Fibroblast of skin of left biceps (primary cell): ENCODE measurements at places on chromosomes 6 and 20.

DNA sequence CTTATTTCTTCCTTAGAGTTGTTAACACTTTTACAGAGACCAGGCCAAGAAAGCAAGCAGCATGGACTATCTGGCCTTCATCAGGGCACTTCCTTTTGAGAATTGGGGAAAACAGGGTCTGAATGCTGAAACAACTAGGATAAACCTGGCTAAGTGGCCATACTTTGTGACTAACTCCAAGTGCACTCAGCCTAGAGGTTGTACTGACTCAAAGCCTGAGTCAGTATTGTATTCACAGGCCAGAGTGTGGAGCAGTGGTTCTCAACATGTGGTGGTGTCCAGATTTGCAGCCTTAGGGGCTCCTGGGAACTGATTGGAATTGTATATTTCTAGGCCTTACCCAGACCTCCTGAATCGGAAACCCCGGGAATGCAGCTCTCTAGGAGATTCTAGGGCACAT, 20.1 kb downstream of the SEC23B start:
- DNase-seq = no peak

DNA sequence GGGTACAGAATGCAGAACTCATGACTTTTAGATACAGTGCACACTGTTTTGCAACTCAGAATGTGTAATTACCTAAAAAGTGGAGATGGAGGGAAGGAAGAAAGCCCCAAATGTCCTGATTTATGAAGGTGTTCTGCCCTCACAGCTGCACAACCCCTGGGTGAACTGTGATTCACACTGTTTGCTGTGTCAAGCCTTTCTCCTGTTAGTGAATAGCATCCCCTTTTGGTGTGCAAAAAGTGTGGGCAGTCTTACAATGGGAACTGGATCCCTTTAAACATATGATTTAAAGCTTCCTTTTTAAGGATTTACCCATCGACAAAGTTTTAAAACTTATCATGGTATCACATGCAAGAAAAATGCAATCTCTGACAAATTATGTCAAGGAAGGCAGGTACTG, 633.4 kb upstream of the EPHA7 start:
- DNase-seq = no peak

GRCh38 chr6:6592826-6593475, 4.4 kb downstream of the LY86 start:
- DNase-seq = no peak

DNA sequence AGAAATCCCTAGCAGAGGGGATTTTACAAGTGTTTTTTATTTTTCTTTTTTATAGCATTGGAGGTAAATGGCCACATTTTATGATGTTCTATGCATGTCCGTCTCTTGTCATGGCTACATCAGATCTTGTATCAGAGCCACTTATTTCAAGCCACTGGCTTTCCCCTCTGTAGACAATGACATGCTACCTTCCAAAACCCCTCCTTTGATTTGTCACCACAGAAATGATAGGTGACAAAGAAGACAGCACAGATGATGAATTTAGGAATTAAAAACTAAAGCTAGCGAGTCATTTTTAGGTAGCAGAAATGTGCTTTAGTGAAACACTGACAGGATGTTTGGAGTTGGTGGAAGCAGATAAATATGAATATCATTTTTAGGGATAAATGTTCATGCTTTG, 20.8 kb downstream of the PLCB1 start:
- DNase-seq = no peak

GRCh38 chr6:76697585-76697984, 625.1 kb upstream of the IMPG1 start:
- no peak for DNase-seq

DNA sequence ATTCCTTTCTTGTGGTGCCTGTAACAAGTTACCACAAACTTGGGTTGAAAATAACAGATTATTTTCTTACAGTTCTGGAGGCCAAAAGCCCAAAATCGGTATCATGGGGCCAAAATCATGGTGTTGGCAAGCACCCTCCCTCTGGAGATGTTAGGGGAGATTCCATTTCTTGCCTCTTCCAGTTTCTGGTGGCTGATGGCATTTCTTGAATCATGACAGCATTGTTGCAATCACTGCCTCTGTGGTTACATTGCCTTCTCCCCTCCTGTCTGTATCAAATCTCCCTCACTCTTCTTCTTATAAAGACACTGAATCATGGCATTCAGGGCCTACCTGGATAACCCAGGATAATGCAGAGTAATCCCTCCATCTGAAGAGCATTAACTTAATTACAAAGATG, 17.9 kb upstream of the TENT5A start:
- no peak for DNase-seq

- DNase-seq = no peak
These were observed 79.7 kb downstream of the JARID2 start for GRCh38 chr6:15325540-15325955.

DNA sequence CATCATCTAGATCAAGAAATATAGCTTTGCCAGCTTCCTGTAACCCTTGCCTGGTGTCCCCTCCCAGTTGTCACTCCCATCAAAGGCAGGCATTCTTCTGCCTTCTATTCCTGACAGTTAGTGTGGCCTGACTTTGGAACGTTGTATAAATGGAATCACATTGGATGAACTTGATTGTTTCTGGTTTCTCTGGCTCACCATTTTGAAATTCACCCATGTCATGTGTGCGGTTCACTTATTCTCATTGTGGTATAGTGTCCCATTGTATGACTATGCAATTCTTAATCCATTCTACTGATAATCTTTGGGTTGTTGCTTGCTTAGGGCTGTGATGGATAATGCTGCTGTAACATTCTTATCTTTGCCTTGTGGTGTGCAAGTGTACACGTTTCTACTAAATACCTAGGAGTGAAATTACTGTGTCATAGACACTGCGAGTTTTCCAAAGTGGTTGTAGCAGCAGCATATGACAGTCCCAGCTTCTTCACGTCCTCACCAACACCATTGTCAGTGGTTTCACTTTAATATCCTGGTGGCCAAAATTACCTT, 73.2 kb downstream of the VEGFA start:
- no peak for DNase-seq

- no peak for DNase-seq
These were observed 188.8 kb downstream of the BACH2 start for GRCh38 chr6:90107771-90108282.

GRCh38 chr6:166167258-166167731, 356 bp downstream of the TBXT start:
- DNase-seq = no peak

DNA sequence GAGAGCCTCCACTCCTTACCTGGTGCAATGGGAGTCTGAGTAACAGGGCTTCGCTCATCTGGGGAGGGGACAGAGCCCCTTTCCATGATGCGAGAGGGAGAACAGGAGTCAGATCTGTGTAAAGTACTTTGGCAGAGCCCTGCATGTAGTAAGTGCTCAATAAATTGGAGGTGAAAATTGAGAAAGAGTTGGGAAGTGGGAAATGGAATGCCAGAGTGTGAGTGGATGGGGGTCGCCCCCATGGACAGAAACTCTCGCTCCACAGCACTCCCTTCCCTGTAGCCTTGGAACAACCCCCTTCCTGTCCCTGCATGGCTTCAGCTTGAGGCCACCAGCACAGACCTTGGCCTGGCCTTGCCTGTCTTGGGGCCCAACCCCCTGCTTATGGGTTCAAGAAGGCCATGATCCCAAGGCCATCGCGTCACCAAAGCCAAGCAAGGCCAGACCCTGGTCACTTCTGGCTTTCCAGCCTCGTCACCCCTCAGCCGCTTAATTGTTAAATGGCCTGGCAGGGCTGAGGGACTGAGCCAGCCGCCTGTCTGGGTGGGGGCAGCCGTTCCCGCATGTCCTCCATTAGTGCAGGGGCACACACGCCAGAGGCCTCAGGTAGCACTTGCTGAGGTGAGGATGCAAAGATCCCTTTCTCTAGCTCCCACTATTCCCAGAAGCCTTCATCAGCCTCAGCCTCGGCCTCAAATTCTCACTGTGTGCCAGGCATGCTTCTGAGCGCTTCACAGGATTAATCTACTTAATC, 93.7 kb upstream of the PTPN1 start:
- no peak for DNase-seq

- no peak for DNase-seq
These were observed 1.2 kb downstream of the CDH4 start for GRCh38 chr20:61253264-61253639.

DNA sequence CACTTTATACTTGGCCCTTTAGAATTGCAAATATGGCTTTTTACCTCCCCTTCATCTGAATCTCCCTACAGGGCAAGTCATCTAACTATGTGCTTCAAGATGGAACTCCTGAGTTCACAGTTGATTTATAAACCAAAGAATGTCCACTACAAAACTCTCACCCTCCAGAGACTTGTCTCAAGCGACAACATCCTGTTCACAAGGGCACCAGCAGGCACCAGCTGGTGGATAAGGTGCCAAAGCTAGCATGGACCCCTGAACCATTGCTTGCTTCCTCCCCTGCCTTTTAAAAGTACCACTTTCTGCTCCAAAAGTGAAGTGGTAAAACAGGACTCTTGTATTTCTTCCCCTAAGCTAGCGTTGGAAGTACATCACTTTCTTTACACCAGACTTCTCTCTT, 154.5 kb downstream of the LPA start:
- DNase-seq = no peak

GRCh38 chr6:79617518-79617941, 13.6 kb upstream of the SH3BGRL2 start:
- no peak for DNase-seq

DNA sequence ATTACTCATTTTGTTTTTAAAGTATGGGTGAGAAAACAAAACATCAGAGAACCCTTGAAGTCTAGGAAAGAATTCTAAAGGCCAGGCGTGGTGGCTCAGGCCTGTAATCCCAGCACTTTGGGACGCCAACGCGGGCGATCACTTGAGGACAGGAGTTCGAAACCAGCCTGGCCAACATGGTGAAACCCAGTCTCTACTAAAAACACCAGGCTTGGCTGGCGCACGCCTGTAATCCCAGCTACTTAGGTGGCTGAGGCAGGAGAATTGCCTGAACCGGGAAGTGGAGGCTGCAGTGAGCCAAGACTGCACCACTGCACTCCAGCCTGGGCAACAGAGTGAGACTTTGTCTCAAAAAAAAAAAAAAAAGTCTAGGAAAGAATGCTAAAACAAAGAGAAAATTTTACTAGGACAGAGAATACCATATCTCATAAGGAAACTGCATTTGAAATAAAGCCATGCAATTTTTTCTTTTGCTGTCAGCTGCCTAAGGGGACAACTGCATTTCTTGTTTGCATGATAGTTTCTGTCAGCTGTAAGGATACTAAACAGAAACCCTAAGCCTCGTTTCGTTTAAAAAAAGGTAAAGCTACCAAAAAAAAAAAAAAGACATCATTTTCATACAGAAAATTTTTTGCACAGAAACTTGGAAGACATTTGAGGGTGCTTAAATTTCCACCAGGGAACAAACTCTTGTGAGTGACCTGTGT, 32.1 kb downstream of the SMLR1 start:
- DNase-seq = no peak

DNA sequence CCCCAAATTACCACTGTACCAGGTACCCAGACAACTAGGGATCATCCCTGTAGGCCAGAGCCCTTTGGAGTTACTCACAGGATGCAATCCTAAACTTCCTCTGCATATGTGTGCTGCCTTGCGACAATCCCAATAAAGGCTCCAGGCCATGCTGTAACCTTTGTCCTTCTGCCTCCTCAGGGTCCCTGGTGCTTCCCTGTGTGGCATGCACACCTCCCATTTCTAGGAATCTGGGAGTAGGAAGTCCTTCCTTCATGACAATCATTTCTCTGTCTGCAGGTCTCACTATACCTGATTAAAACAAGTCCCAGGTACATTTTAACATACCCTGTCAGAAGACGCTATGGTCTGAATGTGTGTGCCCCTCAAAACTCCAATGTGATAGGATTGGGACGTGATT, 37.0 kb upstream of the MCUR1 start:
- DNase-seq = no peak

- no peak for DNase-seq
These were observed 509.7 kb upstream of the SULF2 start for GRCh38 chr20:48294942-48295341.

- DNase-seq = no peak
These were observed 190.6 kb upstream of the SASH1 start for GRCh38 chr6:148151896-148152643.

- no peak for DNase-seq
These were observed 56.0 kb downstream of the GCNT2 start for GRCh38 chr6:10577112-10577511.

DNA sequence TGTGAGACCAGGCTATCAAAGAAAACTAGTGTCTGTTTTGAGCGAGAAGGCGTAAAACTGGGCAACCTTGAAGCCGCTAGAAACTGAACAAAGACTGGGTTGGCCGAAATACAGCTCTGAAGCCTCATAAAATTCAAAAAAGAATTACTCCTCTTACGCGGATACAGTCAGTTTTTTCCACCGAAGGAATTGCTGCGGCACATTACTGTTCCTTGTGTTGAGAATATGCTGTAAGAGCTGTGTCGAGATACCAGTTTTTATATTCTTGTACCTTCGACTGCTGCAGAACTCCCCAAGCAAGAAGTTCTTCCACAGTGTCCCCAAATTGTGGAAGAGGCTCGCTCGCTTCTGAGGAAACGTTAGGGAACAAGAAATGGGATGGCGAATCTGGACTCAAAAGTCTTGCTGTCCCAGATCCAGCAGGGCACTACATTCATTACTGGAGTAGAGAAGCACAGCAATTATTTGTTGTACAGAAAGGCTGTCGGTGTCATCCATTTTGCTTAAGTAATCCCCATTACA, 523 bp upstream of the COX7A2 start:
- no peak for DNase-seq

DNA sequence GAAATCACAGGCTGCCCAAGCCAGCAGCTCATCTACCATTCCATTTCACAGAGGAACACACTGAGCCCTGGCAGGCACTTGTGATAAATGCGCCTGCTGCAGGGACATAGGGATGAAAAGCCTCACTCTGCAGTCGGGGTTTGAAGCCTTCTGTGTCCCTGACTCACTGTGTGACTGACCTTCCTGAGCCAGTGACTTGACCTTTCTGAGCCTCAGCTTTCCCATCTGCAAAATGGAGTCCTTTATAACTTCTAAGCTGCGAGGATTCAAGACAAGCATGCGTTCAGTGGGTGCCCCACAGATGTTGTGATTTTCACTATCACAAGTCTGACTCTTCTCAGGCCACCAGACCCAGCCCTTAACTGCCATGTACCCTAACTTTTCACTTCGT, 5.5 kb downstream of the TGM2 start:
- DNase-seq = no peak

- no peak for DNase-seq
These were observed 52.6 kb upstream of the MC3R start for GRCh38 chr20:56195946-56196345.

DNA sequence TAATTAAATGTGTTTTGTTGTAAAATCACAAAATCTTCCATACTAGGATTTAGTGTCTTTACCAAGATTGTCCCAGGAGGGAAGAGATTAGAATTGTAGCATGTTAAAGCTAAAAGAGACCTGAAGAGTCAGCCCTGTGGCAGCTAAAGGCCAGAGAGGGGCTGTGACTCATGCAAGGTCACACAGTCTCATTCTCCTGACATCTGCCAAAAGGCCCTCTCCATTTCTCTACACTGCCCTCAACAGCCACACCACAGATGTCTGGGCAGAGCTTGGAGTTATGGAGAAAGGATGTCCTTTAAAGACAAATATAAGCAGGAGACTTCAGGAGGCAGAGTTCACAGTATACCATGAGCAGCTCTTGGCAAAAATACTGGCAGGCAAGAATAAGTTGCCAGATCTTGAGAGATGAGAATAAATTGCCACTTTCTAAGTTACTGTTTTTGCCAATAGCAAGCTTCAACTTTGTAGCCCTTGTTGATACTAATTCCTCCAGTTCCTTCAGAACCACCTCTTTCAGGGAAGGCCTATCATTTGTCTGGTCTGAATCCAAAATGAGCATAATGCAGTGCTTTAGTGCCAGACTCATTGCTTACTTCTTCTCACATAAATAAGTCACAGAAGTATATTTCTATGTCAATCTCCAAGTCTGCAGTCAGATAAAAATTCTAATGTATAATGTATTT, 41.7 kb downstream of the AKIRIN2 start:
- no peak for DNase-seq
